RCC 7860 (cell line): ENCODE measurements at places on chromosomes 6 and 20.

DNA sequence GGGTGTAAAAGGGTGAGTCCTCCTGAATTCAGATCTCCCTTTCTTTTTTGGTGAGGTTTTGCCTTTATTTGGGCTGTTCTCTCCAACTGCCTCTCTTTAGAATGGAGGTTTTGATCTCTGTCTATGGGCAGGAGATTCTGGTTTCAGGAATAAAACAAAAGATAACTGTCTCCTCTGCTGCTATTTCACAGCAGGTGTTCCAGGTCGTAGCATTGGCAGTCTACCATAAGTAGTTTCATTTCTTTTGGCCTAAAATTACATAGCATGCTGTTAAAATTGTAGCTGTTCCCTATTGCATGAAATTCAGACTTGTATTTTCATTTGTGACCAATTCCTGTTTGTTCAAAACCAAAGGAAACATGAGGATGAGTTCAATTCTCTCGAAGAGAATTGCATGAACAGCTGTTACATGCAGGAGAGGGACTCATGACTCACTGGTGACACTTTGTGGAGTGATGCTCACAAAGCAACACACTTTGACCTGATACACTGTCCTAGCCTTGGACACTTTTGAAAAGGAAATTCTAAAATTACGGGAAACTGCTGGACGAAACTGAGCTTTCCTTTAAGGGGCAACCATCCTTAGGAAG, 76.8 kb upstream of the SIRPG start:
- no peak for DNase-seq

DNA sequence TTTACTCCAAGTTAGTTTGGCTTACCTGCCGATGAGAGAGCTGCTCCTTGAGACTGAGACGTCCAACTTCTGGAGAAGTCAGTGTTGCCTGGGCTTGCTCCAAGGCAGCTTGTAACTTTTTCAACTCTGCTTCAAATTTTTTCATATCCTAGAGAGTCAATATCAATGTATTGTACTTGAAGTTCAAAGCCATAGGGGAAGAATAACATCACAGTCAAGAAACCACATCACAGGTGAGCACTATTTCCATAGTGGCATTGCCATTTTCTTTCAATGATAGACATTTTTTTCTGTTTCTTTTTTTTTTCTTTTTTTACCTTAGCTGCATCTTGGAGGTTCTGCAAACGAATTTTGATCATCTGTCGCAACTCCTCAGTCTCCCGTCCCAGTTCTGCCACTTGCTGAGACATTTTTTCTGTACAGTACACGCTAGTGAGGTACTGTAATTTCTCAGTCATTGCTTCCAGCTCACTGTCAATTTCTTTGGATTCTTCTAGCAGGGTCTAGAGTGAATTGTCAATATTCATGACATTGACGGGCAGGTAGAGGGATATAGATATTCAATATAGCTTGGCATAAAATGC, 326.7 kb downstream of the SYNE1 start:
- no peak for DNase-seq

DNA sequence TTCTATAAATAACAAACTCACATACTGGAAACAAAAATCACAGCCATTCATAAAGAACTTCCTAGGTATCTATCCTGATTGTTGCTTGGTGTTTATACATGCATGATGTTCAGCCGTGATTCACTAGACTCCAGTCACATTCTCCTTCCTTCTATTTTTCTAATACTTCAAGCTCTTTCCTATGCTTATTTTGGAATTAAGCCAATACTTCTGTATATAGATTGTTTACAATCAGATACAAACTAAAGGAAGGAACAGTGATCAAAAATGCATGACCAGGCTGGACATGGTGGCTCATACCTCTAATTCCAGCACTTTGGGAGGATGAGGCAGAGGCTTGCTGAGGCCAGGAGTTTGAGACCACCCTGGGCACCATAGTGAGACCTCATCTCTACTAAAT, 377.5 kb upstream of the IRAK1BP1 start:
- no peak for DNase-seq

DNA sequence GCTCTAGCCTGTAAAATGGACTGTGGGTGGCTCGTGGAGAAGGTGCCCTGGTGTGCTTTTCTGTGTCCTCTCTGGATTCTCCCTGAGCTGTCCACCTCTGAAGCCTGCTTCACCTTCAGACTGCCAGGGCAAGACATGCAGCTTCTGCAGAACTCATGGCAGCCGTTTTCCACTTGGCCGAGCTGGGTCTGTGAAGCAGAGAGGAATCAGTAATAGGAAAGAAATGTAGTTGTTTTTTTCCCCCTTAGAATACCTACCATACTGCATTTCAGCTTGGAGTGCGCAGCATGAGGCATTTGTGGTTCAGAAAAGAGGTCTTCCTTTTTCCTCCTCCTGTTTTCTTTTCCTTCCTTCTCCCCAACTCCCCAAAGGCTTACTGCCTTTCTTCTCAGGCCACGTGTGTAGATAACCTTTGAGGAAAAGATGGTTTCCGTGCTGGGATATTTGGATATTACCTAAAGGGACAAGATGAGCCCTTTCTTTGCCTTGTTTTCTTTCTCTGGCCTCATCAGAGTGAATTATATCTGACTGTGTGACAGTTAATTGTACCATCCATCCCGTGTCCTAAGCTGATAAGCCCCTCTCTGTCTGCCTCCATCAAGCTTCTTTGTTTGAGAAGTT, 39.4 kb downstream of the RREB1 start:
- DNase-seq = peak; percentile 25

DNA sequence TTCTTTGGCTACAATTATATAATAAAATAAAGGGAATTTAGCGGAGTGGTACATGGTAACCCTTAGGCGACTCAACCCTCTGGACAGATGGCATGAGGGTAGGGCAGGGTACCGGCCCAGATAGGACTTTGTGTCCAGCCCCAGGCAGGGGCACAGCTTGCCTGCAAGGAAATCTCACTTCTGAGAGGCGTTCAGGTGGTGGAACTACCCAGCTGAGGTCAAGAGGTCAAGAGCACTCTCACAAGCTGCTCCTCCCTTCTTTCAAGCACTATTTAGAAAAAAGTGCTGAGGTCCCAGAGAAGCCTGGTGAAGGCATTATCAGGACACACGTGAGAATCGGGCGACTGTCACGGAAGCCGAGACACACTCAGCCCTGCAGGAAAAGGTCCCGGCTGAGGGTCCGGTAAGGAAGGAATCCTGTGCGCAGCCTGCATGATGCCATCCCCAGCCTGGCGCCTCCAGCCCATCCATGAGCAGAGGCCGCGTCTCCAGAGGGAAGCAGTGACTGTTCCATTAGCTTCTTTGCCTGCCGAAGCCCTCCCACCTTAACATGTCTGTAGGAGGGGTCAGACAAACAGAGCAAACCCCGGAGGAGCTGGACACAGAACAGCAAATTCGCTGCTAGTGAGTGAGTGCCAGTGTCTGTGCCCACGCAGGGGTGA, 54.8 kb downstream of the WDR27 start:
- no peak for DNase-seq

DNA sequence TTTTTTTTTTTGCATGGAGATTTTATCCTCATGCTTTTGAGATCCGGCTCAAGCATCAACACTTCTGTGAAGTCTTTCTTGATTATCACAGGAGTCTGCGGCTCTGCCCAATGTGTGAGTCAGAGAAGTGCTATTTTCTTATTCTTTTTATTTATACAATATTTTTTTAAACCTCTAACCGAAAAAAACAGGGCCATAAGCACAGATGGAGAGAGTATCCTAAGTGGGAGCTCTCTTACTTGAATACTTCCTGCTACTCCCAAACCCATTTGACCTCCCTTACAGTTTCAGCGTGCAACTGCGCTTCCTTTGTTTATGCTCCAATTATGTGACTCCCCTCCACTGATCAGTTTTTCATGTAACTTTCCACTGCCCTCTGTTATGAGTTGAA, 8.7 kb upstream of the ATXN1 start:
- peak; percentile 44 for DNase-seq

DNA sequence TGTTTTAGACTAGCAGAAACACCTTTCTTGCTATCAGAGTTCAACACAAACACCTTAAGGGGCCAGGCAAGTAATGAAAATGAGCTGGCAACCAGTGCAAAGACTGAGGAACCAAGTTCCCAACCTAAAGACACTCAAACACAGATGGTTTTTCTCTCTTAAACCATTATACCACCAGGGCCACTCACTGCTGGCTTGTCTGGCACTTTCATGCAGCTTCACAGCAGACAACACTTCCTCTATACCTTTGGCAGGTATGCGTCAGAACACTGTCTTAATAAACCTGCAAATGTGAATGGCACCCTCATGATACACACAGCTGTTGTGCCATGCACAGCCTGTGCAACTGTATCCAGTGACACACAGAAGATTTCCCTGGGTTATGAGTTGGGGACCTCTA, 41.6 kb downstream of the NFATC2 start:
- DNase-seq = no peak

DNA sequence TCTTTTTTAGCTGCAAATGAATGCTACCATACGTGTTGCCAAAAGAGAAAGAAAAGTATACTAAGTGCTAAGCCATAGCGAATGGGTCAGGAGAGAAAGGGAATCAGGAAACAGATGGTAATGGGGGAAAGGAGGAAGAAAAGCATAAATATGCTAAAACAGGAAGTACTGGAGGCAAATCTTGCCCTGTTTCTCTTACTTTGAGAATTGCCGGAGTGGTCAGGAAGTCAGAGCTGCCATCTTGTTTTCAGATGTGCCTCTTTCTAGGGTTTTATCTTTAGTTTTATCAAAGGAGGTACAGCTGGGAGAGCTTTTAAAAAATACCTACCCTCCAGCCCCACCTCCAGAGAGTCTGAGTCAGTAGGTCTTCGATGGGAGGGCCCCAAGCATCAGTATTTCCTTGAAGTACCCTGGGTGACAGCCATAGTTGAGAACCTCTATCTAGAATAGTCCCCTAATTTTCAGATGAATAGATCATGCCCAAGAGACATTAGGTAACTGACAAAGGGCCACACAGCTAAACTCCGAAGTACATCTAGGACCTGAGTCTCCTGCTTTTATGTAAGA, 193.3 kb downstream of the CLIC5 start:
- DNase-seq = no peak

GRCh38 chr6:130743175-130743574, 84.0 kb upstream of the SMLR1 start:
- no peak for DNase-seq

GRCh38 chr6:130730600-130730999, 96.6 kb upstream of the SMLR1 start:
- DNase-seq = no peak

GRCh38 chr20:3646067-3646440, 17.1 kb downstream of the GFRA4 start:
- no peak for DNase-seq

DNA sequence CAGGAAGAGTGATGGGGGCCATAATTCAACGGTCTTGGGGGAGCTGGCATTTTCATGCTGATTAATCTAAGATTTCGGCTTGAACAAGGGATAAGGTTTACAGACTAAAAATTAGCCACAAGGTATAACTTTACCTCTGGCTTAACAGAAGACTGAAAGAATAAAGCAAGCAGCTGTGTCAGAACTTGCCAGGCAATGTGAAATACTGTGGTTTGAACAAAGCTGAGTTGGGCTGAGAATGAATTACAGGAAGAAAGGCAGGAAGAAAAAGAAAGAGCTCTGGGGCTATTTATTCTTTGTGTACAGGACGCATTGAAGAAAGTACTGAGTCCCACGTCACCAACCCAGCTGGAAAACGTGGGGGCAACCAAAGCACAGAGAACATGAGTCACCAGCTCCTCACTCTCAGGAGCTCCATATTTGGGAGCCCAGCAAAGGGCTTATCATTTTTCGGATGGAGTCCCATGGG, 121.5 kb upstream of the NEDD9 start:
- no peak for DNase-seq

DNA sequence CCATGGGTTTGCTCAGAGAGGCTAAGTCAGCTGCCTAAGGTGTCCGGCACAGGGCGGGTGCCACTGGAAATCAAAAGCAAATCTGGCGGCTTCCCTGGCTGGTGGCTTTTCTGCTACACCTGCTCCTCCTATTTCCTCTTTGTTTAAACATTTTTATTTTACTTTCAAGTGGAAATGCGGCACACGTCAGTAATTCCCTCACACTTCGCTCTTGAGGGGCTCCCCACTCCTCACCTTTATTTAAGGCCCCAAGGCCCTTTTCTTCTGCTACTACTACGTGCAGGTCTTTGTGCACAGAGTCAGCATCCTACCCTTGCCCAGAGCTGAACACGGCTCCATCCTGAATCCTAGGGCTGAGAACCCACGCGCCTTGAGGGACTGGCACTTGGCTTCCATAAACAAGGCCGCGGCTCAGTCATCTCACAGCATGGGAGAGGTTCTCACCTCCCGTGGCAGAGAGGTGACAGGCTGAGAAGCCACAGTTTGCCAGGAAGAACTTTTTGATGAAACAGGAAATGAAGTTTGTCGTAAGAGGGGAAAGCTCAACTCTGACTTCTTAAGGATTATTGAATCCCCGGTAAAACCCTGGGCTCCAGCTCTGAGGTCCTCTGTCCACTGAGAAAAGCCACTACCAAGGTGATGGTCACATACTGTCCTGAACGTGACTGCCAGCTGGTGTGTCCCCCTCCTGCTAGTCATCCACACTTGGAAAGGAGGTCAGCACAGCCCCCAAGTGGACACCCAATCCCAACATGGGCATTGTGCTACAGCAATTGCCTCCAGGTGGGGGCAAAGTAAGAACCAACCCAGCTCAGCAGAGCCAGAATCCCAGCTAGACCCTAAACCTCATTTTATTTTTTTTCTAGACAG, 48.0 kb downstream of the NFATC2 start:
- no peak for DNase-seq

DNA sequence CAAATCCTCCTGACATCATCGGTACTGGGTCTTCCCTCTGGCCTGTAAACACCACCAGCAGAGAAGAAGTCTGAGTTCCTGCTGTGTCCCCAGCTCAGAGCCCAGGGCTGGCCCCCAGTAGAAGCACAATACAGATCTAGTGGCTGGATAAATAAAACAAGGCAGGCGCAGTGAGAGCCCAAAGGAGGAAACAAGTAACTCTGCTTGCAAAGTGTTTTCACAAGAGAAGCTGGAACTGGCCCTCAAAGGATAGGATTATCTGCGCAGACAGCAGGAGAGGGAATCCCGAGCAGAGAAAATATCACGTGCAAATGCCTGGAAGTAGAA, 205.1 kb downstream of the ZDHHC14 start:
- no peak for DNase-seq

GRCh38 chr6:85272592-85272991, 177.3 kb upstream of the NT5E start:
- DNase-seq = no peak

- DNase-seq = no peak
Observed at GRCh38 chr20:59857966-59858365, 75.5 kb downstream of the SYCP2 start.

GRCh38 chr6:133788556-133788955, 100.4 kb upstream of the TCF21 start:
- DNase-seq = no peak

DNA sequence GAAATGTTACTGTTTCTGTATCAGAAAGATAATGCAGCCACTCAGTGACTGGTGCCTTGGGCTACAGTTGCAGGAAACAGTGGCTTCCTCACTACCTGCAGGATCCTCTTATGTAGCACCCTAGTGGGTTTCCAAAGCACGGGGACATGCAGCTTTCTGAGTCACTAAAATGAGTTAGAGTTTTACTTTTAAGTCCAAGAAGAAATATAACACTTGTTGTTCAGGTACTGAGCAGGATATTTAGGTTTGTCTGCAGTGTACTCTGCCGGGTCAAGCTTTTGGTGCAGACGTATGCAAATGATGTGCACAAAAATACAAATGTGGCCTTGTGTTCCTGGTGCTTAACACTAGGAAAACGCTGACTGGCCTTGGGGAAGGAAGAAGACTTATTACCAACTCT, 22.0 kb downstream of the ACSS1 start:
- no peak for DNase-seq

- DNase-seq = no peak
Observed at GRCh38 chr6:159168536-159169192, 536 bp upstream of the FNDC1 start.

- no peak for DNase-seq
Observed at GRCh38 chr6:83411731-83412130, 19.1 kb downstream of the ME1 start.
